Stimulated activated CD8-positive, alpha-beta memory T cell treated with anti-CD3 and anti-CD28 coated beads, Interleukin-15, amount 100 ng/mL, for 4 hours (primary cell): ENCODE measurements at places on chromosomes 2 and 18.

DNA sequence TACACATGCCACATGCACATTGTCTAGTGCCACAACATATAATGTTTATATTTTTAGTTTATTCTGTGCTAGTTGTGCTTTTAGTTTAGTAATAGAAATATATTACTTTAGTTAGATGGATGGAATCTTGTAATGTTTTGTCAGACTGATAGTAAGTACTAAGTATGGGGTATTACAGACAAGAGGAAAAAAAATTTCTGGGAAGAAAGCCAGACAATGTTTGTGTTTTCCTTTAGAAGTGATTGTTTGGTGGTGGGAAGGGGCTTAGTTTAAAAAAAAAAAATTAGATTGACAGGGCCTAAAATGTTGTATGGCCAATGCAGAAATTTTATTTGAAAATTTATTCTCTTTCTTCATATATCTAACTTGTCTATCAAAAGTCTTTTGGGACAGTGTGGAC, 37.8 kb downstream of the ACVR2A start:
- DNase-seq: no peak

GRCh38 chr2:27000995-27001394, 30.6 kb downstream of the MAPRE3 start:
- DNase-seq: no peak

DNA sequence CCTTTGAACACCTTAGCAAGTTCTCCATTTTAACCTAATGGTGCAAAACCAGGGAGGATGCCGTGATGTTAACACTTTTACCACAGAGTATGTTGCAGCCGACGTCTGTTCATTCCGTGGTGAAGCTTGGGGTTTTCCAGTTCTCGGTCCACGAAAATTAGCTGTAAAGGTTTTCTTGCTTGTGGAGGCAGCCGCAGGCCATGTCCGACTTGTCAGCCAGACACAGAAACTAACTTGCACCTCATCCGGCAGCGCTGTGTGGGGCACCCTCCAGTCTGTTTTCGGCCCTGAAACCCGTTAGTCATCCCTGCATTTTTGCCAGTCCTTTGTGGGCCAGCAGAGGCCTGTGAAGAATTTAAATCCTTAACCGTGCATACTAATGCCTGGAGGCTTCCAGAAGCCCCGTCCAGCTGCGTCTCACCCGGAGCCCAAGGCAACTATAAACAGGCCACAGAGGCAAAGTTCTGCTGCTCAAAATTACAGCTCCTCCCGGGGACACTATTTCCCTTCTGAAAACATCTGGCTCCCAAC, 70.6 kb downstream of the SH3YL1 start:
- peak; percentile 34 for DNase-seq

DNA sequence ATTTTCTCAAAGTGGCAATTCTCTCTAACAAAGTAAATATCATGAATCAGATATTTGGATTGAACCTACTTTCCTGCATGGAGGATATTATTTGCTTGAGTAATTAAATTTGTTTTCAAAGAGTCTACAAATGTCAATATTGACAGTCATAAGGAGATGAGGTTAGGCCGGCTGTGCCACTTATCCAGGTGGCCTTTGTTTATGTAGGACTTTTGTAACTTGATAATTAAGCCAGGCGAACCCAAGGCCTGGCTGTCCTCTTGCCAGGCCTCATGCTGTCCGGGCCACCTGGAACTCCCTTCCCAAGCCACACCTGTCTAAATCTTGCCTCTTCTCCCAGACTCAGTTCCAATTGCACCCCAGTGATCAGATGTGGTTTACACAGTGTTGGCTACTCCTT, 255.2 kb downstream of the ACKR3 start:
- DNase-seq: no peak

DNA sequence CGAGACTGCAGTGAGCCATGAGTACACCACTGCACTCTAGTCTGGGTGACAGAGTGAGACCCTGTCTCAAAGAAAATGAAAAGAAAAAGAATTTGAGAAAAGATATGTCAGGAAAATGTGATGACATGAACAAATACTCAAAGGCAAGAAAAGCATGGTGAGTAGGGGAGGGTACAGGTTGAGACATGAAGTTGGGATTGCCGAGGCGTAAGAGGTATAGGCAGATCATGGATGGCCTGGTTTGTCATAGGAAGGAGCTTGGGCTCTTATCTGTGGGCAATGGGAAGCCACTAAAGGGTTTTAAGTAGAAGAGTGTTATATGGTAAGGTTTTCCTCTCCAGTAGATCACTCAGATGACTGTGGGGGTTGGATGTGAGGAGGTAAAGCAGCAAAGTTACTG, 32.3 kb downstream of the SPAST start:
- DNase-seq: no peak
